ENCODE measurements at places on chromosomes 6 and 20. TPM values are rescaled to one million over a fixed set of nuclear protein-coding genes. Genes with fewer than 3 reads are reported as not detected.
A peak's percentile ranks its signal among the peaks of the same experiment; 100 is the strongest.

PLN gene
- total RNA-seq, result 5.7 TPM

SLC22A16 gene
- 0.27 TPM for total RNA-seq

COX4I2 gene
- 3.1 TPM for total RNA-seq

MDN1 gene
- 40.6 TPM for total RNA-seq

LSM2 gene
- total RNA-seq, result 43.1 TPM

TMEM244 gene
- not detected for total RNA-seq

TRIM40 gene
- not detected for total RNA-seq

DACT2 gene
- not detected for total RNA-seq

ZNF831 gene
- total RNA-seq, result 0.78 TPM

PRR18 gene
- 0.21 TPM for total RNA-seq

HLA-C gene
- total RNA-seq, result 170 TPM

CGAS gene
- total RNA-seq, result 6.2 TPM

SLC12A5 gene
- not detected for total RNA-seq

CST5 gene
- not detected for total RNA-seq

SPTLC3 gene
- 71.5 TPM for total RNA-seq

NKX2-2 gene
- total RNA-seq, result not detected

GRCh38 chr6:57207141-57207540 lies 15.0 kb downstream of the RAB23 start:
- DNase-seq, result no peak

DNA sequence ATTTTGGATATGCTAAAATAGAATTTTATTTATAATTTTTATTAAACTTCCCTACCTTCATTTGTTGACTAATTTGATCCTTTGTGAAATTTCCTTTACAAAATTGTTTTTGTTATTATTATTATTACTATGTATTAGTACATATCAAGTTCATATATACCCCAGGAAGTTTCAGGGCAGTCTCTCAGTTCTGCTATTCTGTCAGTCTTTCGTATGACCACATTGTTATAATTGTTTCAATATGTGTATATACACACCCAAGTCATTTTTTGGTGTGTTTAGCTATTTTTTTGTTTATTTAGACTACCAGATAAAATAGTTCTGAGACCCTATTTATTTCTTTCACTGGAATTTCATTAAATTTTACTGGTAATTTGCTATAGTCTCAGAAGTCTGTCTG lies 72.1 kb downstream of the NKAIN2 start:
- DNase-seq, result no peak

GRCh38 chr6:42141603-42142117 lies 760 bp downstream of the C6orf132 start:
- peak; percentile 51 for DNase-seq

- no peak for DNase-seq
Measured at GRCh38 chr6:133313068-133313467, 71.9 kb downstream of the EYA4 start.

DNA sequence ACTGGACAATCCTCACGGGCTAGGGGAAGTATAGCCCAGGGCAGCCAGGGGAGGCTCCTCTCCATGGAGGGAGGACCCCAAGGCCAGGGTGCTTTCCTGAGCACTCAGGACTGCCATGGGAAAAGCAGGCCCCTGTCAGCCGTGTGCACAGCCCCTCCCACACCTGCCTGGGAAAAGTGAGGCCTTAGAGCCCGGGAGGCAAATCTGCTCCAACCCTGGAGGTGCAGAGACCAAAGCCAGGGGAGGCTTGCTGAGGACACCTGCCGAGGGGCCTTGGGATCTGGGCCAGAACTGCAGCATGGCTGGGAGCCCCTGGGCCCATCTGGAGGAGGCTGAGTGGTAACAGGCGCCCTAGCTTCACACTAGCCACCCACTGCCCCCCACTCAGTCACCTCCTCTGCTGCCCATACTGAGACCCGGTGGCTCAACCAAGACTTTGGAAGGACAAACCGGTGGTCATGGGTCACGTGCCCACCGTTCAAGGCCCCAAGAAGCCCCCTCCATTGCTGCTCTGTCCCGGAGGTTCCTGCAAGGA lies 55.2 kb downstream of the YTHDF1 start:
- no peak for DNase-seq

- no peak for DNase-seq
Measured at GRCh38 chr20:20167698-20168097, 115.4 kb downstream of the CFAP61 start.

DNA sequence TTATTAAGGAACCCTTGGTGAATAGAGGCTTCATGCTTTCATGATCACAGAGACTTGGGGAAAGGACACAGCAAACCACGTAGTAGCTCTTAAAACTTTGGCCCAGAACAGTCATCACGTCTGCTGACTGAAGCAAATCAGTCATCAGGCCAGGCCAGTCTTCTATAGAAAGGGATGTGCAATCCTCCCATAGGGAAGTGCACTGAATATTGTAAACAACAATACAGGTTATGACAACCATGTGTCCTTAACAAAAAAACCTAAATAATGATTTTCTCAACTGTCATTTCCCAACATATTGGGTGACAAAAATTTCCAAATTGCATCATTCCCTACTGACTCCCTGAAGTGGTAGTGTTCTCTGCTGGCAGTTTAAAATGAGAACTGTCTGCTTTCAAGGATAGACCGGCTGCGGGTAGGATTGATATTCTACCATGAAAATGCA lies 388.2 kb upstream of the CITED2 start:
- DNase-seq, result peak; percentile 50

DNA sequence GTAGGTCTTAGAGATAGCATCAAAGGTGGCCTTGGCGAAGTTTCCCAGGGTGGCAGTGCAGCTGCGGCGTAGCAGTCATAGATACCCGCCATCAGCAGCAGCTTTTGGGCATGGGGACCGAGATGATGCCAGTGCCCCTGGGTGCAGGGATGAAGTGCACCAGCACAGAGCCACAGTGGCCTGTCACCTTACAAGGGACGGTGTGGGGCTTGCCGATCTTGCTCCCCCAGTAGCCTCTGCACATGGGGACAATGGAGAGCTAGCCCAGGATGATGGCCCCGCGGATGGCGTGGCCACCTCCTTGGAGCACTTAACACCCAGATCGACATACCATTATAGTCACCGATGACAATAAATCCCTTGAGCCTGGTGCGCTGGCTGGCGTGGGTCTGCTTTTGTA lies 195.5 kb downstream of the ZMYND8 start:
- DNase-seq, result no peak

DNA sequence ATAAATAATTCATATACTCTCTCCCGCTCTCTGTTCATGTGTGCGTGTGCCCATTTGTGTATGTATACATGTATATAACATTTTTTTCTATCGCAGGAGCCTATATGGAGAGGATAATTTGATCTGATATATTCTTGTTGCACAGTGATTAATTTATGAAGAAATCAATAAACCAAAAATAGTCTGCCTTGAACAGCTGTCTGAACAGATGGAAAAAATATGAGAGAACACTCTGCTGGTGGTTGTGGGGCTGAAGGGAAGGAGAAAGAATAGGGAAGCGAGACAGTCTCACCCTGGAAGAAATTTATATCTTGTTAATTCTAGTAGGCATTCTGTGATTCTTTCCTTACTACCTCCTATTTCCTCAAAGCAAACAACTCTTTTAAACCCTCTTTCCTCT lies 96.6 kb upstream of the B3GAT2 start:
- no peak for DNase-seq

DNA sequence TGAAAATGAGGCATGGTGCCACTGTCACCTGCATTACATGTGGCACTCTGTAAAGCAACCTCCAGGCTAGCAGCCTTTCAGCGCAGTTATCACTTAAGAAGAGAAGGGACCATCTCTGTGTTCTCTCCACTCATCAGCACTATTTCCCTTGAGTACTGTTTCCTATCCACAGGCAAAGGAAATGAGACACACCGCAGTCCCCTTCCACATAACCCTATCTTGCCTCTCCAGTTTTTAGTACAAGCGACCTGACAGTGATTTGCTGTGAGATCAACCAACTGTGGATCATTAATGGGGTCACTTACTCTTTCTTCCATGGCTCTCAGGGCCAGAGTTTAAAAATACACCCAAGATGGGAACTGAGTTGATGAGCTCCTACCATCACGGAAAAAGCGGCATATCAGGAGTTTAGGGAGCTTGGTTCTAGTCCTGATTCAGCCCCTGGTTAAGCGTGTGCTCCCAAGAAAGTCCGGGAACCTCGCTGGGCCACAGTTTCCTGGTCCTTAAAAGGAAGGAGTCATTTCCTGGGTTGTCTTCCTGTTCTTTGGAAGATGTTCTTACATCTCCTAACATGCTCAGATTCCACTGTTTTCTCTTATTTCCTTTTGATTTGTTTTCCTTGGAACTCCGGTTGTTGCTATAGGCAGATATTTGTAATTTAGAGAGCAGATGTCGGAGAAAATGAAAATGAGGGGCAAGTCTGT lies 27.3 kb downstream of the PRDM1 start:
- no peak for DNase-seq

GRCh38 chr20:58146746-58147140 lies 81.7 kb downstream of the ANKRD60 start:
- no peak for DNase-seq

DNA sequence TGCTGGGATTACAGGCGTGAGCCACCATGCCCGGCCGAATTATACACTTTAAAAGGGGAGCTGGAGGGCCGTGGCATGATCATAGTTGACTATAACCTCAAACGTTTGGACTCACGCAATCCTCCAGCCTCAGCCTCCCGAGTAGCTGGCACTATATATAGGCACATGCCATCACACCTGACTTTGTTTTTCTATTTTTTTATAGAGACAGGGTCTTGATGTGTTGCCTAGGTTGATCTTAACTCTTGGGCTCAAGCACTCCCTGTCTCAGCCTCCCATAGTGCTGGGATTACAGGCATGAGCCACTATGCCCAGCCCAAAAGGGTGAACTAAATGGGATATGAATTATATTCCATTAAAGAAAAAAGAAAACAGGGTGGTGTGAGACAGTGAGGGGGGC lies 7.8 kb downstream of the PTGIS start:
- no peak for DNase-seq

DNA sequence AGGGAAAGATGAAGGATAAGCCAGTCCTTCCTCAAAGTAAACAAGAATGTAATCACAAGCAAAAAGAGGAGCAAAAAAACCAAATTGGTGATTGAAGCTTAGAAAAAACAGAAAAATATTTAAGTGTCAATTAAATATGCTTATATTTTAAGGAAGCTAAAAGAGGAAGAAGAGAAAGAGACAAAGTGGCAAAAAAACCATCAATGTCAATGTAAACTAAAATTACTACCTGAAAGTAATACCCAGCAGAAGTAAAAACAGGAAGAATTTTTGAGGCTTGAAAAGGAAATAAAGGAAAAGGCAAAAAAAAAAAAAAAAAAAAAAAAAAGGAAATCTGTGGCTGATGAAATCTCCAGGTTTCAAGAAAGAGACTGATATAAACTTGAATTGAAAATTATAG lies 36.2 kb upstream of the OGFRL1 start:
- no peak for DNase-seq

GRCh38 chr20:59696476-59696875 lies 92.1 kb downstream of the PHACTR3 start:
- DNase-seq, result no peak

- DNase-seq, result no peak
Measured at GRCh38 chr6:33694401-33694931, 17.0 kb downstream of the UQCC2 start.

GRCh38 chr6:119587537-119587936 lies 238.0 kb upstream of the MAN1A1 start:
- DNase-seq, result no peak

- peak; percentile 88 for DNase-seq
Measured at GRCh38 chr6:30678964-30679726, 6.3 kb upstream of the DHX16 start.

DNA sequence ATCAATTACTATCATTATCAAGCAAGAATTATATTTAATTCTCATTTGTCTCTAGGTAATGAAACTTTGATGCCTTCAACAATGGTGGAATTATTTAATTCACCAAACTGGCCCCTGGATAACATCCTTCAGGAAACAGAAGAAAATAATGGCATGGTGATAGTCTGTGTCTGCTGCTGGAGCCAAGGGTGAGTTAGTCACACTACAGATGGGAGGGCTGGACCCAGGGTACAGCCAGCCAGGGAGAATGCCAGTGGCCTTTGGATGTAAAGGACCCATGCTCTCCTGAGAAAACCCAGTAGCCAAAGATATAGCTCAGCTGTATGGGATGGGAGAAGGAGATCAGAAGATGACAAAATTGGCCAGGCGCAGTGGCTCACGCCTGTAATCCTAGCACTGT lies 60.0 kb upstream of the CNKSR3 start:
- DNase-seq, result no peak

GRCh38 chr20:4136078-4136966 lies 121.0 kb upstream of the RNF24 start:
- DNase-seq, result no peak

DNA sequence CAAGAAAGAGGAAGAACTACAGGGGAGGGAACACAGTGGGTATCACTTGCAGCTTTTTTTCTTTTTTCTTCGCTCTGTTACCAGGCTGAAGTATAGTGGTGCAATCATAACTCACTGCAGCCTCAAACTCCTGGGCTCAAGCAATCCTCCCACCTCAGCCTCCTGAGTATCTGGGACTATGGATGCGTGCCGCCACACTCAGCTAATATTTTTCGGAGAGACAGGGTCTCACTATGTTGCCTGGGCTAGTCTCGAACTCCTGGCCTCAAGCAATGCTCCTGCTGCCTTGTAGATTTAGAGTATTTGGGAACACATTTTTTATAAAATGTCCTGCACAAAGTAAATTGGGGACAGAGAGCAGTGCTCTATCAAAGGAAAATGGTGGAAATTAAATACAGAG lies 28.3 kb downstream of the PARD6B start:
- no peak for DNase-seq

DNA sequence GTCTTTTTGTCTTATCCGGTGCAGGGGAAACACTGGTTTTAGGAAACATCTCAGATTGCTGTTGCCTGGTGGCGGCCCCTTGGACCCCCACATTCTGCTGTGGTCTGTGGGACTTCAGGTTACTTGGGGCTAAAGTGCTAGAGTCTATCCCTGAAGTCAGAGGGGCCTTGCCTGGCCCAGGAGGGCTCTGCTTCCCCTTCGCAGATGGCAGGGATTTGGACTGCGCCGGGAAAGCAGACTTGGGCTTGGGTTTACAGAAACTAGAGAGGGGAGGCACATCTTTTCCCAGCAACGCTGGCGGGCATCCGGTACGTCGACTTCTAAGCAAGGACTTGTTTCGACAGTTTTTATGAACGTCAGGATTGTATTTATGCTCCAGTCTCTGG lies 17.5 kb downstream of the ZNF217 start:
- DNase-seq, result no peak

- no peak for DNase-seq
Measured at GRCh38 chr20:50920997-50921396, 10.2 kb downstream of the ADNP start.

DNA sequence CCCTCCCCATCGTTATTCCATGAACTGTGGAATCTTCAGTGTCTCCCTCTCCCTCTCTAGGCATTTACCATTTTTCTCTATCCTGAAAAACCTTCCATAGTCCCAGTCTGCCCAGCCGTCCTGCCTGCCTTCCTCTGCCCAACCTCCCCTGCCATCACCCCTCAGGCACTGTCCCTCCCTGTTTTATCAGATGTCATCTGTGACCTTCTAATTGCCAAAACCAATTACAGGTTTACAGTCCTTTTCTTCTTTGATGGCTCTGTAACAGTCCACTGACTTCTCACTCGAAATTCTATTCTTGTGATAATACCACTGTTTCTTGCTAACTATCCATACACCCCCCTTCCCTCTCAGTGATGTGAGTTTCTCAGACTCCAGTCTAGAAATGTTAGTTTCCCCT lies 2.3 kb upstream of the SLC23A2 start:
- DNase-seq, result no peak
